ENCODE measurements at places on chromosomes 1 and 21.

- no peak for DNase-seq
These were observed 92.6 kb downstream of the ARHGEF10L start for GRCh38 chr1:17632106-17632505.

GRCh38 chr21:46135782-46136395, 19.5 kb downstream of the FTCD start:
- DNase-seq = no peak

DNA sequence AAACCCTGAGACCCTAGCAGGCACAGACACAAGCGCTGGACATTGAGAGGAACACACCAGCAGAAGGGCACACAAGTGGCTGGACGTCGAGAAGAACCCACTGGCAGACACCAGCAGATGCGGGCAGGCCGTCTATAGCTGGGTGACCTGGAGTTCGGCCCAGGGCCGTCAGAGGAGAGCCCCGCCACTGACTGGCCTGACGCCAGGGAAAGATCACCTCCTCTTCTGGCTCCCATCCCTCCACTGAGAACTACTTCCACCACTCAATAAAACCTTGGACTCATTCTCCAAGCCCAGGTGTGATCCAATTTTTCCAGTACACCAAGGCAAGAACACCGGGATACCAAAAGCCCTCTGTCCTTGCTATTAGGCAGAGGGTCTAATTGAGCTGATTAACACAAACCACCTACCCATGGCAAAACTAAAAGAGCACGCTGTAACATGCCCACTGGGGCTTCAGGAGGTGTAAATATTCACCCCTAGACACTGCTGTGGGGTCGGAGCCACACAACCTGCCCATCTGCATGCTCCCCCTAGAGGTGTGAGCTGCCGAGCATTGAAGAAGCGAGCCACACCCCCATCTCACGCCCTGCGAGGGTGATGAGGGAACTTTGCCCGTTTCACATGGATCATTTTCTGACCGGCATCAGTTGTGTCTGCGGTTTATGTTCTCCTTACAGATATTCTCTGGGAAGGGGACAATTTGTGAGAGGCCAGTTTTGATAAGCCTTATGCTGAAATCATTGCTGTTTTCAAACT, 104.8 kb downstream of the HLX start:
- no peak for DNase-seq

DNA sequence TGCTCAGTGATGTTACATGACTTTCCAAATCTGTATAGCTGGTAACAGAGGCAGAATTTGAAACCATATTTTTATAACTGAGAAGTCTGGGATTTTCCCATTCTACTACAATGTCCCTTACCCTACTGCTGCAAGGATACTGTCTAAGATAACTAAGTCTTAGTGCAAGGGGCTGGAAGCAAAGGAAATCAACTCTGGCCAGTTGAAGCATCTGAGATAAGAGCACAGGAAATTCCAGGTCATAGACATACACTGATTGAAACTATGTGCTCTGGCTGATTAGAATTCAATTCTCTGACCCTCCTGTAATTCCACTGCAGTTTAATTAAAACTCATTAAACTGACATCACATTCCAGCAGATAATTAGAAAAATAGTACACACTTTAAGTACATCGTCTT, 267.7 kb upstream of the C1orf87 start:
- DNase-seq = no peak

GRCh38 chr1:234562334-234562733, 47.6 kb downstream of the IRF2BP2 start:
- DNase-seq = no peak

- no peak for DNase-seq
These were observed 14.8 kb downstream of the FMOD start for GRCh38 chr1:203336097-203336496.

DNA sequence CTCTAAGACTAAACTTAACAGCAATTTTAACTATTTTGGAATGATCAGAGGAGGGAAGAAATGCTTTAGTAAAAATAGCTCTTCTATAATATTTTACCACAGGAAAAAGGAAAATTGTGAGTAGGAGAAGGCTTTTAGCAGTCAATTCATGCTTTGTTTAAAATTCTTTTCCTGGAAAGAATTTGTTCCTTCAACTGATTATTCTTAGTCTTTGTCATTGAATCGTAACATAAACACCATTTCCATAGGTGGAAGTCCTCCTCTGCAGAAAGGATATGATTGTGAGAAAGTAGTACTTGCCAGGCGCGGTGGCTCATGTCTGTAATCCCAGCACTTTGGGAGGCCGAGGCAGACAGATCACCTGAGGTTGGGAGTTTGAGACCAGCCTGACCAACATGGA, 11.9 kb upstream of the ACTA1 start:
- DNase-seq = no peak

GRCh38 chr1:53325326-53326087, 2.4 kb downstream of the LRP8 start:
- no peak for DNase-seq

- no peak for DNase-seq
These were observed 22.0 kb upstream of the BOLA1 start for GRCh38 chr1:149877211-149877946.

GRCh38 chr1:189121941-189122340, 1355.7 kb downstream of the BRINP3 start:
- no peak for DNase-seq

DNA sequence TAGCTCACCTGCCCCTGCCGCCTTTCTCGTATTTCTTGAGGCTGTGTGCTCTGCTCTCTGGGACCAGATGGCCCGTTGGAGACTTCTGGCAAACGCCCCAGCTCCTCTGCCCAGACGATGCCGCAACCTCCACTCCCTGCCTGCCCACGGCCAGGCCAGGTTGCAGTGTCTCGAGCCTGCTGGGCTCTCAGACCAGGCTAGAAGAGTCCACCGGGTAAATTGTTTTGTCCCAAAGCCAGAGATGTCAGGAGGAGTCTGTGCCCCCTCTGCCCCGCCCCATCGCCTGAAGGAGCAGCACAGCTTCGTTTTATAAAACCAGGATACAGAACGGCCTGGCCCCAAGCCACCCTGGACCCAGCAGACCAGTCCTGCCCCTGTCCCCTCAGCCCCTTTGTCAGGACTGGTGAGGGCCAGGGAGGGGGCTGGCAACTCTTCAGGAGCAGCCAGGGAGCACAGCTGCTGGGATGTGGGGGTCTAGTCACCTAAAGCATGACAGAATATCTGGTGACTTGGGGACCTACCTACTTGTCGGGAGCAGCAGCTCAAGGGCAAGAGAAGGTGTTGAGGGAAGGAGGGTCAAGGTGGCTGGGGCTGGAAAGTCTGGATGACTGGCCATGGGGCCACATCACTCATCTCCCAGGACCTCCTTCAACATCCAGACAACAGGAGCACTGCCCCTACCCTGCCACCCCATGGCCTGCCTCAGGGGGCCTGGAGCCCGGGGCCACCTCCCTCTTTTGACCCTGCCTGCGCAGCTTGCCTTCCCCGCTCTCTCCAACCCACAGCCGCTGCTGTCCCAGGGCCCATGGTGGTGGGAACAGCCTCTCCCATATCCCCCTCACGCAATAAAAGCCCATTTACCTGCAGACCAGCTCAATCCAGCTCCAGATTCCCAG, 33.9 kb upstream of the LBR start:
- DNase-seq = no peak

- no peak for DNase-seq
These were observed 20.4 kb upstream of the PGBD2 start for GRCh38 chr1:248885646-248886045.

- DNase-seq = no peak
These were observed 50.2 kb downstream of the GADD45A start for GRCh38 chr1:67735206-67735605.

DNA sequence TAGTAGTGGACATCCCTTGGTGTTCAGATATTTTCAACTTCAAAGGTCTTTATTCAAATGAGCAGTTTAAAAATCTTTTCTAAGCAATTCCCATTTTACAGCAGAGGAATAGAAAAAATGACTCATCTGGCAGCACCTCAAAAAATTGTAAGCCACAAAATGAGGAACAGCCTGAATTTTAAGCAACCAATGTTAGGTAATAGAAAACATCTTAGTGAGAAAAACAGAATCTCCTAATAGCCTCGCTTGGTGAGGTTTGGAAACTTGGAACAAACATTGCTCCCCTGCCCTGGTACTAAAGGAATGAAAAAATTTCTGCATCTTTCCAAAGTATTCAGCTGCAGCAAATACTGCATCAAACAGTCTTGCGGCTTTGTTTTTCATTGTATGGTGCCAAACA, 264.4 kb downstream of the NTNG1 start:
- no peak for DNase-seq

DNA sequence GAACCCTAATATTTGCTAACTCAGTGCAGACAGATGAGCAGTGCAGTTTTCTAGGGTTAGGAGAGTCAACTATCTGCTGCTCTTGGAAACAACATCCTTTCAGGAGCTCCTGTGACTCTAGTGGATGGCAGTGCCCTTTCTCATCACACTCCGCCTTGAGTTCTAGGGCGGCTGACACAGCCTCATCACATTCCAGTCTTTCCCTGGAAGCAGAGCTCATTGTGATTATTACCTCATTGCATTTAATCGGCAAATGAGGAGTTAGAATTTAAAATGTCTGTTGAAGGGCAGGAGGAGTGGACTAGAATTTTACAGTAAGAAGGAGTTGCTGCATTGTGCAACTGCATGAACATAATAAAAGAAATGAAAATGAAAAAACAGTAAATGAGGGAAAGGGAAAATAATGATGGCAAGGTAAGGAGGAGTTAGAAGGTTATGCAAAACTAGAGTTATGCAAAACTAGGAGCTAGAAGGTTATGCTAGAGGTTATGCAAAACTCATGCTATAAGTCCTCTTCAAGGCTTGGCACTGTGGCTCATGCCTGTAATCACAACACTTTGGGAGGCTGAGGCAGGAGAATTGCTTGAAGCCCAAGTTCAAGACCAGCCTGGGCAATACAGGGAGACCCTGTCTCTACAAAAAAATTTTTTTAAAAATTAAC, 6.9 kb upstream of the PTGFRN start:
- DNase-seq = no peak

GRCh38 chr1:53249706-53250105, 11.4 kb upstream of the MAGOH start:
- DNase-seq = no peak

GRCh38 chr1:227390525-227390924, 72.2 kb upstream of the CDC42BPA start:
- DNase-seq = no peak

GRCh38 chr1:982765-983436, 1.0 kb upstream of the PERM1 start:
- no peak for DNase-seq

DNA sequence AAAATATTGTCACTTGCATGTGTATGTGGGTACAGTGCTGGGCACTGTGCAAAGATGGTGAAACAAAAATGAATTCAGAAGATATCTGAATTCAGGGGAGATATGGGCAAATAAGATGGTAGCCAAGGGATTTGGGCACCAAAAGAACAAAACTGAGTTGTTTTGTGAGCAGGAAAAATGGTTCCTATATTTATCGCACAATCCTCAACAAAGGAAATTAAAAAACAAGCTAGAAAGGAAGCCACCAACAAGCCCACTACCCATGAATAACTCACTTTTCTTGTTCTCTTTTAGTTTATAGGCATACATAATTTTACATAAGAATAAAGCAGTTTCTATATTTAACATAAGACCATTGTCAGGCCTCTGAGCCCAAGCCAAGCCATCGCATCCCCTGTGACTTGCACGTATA, 40.7 kb upstream of the VASH2 start:
- no peak for DNase-seq

DNA sequence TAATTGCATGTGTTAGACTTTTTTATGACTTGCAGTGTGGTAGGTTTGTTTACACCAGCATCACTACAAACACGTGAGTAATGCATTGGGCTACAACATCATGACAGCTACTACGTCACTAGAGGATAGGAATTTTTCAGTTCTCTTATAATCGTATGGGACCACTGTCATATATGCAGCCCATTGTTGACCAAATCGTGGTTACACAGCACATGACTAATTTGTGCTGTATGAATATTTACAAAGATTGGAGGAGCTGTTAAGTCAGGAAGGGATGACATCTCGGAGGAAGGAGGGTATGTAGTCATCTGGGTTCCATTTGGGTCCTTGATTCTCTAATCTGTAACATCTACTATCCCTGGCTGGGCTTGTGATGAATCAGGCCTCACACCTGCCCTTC, 270.9 kb downstream of the TNR start:
- no peak for DNase-seq

- DNase-seq = peak; percentile 82
These were observed 14.5 kb upstream of the CPT2 start for GRCh38 chr1:53182111-53182593.

DNA sequence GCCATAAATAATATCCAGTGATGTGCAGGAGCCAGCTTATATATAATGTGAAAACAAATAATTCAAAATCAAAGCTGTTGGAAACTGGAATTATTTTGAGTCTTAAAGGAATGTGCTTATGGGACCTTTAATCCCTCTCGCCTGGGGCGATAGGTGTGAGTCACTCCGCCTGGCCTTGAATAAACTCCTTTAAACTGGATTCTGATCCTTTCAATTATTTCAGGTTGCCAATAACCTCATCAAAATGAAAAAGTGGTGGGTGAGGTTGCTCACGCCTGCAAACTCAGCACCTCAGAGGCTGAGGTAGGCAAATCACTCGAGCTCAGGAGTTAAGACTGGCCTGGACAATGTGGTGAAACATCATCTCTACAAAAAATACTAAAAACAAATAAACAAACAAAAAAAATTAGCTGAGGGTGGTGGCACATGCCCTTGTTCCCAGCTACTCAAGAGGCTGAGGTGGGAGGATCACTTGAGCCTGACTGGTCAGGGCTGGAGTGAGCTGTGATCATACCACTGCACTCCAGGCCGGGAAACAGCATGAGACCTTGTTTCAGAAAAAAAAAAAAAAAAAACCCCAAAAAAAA, 11.4 kb upstream of the SLC2A5 start:
- DNase-seq = no peak

- no peak for DNase-seq
These were observed 4.5 kb upstream of the GALNT2 start for GRCh38 chr1:230062521-230062920.

DNA sequence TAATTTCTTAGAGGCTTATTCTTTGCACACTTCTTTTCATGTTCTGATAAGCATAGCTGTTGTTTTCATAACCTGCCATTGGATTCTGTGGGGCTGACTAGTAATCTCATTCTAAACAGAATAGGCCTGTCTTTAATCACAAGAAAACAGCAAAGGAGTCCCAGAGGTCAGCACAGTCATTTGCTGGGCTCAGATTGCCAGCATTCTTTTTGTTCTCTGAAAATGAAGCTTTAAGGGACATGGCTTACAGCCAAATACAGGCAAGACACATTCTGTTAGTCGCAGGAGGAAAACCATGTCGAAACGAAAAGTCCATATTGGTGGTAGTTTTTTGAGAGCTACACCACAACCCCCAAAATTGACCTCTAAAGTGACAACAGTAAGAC, 75.0 kb downstream of the MRPS6 start:
- no peak for DNase-seq

- DNase-seq = no peak
These were observed 12.9 kb downstream of the COPA start for GRCh38 chr1:160330119-160330518.

GRCh38 chr1:80217377-80217986, 1211.0 kb upstream of the ADGRL4 start:
- DNase-seq = no peak

- DNase-seq = no peak
These were observed 102.6 kb downstream of the SELENOF start for GRCh38 chr1:86811142-86811924.

GRCh38 chr1:190452272-190452848, 25.3 kb downstream of the BRINP3 start:
- no peak for DNase-seq

- no peak for DNase-seq
These were observed 29.8 kb downstream of the METTL18 start for GRCh38 chr1:169764919-169765318.
